ENCODE measurements at places on chromosomes 2 and 18. TPM values are rescaled to one million over a fixed set of nuclear protein-coding genes. Genes with fewer than 3 reads are reported as not detected.

Gene AFF3
- total RNA-seq, result 9.3 TPM

- no peak for DNase-seq
Observed at GRCh38 chr2:129277585-129277981, 701.9 kb upstream of the RAB6C start.

GRCh38 chr18:7632152-7633098 is 65.3 kb downstream of the PTPRM start:
- no peak for DNase-seq

DNA sequence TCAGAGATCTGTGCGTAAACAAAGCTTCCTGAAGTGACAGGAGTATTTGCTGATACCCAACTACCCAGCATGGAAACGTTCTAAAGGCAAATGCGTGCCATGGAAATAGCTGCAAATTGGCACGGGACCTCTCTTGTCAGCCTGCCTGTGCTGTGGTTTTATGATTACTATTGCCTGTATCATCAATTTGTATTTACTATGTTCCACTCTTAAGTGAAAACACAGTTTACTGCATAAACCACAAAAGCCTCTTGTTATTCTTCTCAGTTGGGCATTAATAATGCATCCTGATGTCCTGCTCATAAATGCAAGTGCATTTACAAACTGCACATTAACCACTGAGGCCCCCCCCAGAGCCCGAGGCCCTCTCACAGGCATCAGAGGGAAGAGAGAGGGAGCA is 196.6 kb upstream of the SLC35G4 start:
- no peak for DNase-seq

DNA sequence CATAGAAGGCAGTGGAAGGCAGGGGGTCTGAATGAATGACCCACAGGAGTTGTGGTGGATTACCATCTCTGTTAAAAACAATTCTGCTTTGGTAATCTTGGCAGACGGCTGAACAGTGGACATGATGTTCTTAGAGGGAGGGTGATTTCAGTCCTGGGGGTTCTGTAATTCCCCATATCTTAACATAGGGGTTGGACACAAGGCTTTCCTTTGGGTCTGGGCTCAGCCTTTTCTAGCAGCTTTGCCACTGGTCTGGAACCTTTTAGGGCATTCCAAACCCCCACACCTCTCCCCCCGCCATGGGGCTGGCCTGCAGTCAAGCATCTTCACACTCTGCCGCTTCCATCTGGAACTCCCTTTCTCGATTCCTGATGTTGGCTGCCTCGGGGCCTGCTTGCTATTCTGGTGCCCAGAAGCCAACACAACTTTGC is 50.3 kb downstream of the RPL37A start:
- peak; percentile 69 for DNase-seq

GRCh38 chr2:66667301-66667700 is 232.4 kb downstream of the MEIS1 start:
- no peak for DNase-seq

Gene CCDC138
- total RNA-seq, result 1.7 TPM

- DNase-seq, result peak; percentile 46
Observed at GRCh38 chr2:41722668-41723369, 325.0 kb upstream of the PKDCC start.

- DNase-seq, result no peak
Observed at GRCh38 chr18:38330573-38330972, 765.0 kb upstream of the CELF4 start.

Gene BCL11A
- 9.2 TPM for total RNA-seq

Gene TFPI
- total RNA-seq, result 63.7 TPM

DNA sequence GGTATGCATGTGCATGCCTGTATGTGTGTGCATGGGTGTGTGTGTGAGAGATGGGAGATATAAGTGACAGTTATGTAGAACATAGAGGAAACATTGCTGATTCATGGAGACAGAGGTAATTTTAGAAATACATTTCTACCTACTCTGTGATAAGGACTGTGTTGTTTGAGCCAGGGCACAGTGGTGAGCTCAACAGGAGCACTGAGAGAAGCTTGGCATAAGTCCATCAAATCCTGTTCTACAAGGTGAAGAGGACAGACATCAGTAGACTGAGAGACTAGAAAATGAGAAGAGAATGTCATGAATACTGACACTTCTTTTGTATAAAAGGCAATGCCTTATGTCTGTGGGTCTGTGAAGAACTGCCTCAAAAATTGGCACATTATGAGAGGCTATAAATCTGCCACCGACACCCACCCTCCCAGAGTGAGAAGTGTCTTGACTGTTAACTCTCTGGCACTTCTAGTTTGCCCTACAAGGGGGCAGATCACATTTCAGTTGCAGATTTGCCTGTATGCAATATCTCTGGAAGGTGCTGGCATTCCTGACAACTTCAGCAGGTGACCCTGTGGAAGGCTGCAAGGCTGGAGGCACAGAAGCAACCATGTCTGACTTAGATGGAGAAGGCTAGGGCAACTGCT is 962.3 kb upstream of the NRXN1 start:
- no peak for DNase-seq

DNA sequence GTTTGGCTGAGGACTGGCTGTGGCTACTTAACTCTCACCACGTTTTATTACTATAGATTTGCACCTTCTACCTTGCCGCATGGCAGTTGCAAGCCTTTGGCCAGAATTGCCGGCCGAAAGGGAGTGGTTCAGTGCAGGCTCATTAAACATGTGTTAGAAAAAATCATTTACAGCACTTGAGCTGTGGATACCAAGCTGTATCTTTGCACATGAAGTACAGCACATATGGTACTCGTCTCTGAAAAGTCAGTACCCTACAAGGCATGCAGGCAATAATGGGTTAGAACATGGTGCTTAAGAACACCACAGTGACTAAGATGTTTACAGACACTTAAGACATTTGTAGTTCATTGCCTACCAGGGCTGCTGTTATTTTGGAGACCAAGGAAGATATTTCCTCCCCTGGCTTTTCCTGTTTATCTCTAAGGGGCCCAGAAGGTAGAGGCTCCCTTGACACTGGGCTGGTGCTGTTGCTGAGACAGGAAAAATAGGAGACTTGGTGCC is 103.1 kb downstream of the ZNF532 start:
- no peak for DNase-seq

- DNase-seq, result no peak
Observed at GRCh38 chr18:42824178-42824577, 291.3 kb downstream of the RIT2 start.

Gene AOX1
- total RNA-seq, result 3.0 TPM

Gene DSC2
- 29.6 TPM for total RNA-seq

Gene ATP8B1
- total RNA-seq, result 12.8 TPM

Gene C2orf80
- not detected for total RNA-seq

- DNase-seq, result no peak
Observed at GRCh38 chr2:207629553-207629952, 4.4 kb upstream of the METTL21A start.

Gene RRM2
- total RNA-seq, result not detected

Gene COL3A1
- 120 TPM for total RNA-seq

- DNase-seq, result no peak
Observed at GRCh38 chr2:26168785-26169184, 4.1 kb upstream of the GAREM2 start.

Gene TBR1
- not detected for total RNA-seq

GRCh38 chr18:47944972-47945852 is 14.8 kb upstream of the SMAD2 start:
- DNase-seq, result no peak

DNA sequence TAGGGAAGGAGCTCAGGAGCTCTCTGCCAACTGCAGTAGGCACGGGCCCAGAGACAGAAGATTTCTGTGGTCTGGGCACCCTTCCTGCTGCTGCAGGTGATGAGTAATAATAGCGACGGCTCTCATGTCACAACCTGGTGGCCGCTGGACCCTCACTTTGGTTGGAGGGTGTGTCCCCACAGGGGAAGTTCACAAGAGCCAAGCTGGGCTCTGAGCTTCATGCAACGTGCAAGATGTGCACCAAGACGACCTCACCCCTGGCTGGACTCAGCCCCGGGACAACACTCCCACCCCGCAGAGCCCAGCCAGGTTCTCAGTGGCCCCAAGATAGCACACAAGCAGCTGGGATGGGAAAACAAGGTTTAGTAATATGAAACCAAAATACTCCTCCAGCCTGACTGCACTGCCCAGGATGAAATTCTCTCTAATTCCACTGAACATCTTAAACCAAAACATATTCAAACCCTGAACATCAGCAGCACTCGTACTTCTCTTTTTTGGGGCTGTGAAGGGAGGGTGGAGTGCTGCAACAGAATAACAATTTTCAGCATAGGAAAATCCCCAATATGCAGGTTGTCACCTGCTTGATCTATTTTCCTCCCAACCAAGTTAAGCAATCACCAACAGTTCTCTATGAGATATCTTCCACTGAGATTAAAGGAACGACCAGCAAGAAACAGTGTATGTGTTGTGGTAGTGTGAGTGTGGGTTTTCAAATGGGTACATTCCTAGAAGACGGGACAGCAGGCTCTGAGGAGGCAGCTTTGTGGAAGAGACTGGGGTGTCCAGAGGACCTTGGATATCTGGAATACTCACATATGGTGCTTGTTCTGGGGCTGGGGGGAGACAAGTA is 26.5 kb downstream of the BCL2 start:
- no peak for DNase-seq

All from heart left ventricle (tissue), 16 donors.